ENCODE measurements at places on chromosomes 4 and X.

DNA sequence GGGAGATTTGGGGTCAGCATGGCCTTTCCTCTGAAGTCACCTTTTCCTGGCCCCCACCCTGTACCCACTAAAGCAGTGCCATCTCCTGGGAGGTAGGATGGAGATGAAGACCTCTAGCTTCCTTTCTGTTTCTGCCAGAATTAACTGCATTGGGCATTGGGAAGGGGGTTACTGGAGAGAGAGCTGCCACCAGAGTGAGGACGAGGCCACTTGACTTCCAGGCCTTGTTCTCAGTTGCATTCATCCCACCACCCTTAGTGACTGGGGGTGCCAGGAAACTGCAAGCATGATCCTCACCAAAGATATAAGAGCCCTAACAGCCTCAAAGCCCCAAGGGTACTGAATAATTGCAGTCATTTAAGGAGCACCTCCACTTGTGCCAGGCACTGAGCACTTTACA is 15.8 kb downstream of the SASH3 start:
- no peak for DNase-seq

DNA sequence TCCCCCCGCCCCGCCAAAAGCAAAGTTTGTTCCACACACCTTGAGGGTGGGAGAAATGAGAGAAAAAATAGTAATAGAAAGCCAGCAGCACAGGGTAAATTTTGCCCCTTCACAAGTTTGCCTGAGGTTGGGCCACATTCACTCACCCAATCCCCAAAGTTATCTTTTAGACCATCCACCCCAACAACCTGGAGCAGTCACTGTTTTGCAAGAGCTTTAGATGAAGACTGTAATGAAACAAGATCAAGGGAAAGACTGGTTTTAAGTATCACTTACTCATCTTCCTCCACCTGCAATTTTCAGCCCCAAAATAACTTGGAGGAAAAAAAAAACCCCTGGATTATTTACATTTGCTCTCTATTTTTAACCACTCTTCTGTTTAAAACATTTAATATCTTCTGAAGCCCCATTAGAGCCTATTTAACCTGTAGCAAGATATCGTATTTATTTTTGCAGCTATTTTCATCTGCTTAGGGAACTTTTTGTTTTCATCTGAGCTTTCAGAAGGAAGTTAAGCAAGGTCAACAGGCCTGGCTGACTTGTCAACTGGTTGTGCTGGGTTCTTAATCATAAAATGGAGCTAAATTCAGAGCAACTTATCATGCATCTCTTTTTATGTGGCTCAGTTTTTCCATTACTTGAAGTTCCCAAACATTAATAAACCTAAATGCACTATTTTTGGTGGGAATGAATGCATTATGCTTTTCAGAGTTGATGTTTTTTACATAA is 24.6 kb upstream of the TBL1X start:
- DNase-seq = no peak

DNA sequence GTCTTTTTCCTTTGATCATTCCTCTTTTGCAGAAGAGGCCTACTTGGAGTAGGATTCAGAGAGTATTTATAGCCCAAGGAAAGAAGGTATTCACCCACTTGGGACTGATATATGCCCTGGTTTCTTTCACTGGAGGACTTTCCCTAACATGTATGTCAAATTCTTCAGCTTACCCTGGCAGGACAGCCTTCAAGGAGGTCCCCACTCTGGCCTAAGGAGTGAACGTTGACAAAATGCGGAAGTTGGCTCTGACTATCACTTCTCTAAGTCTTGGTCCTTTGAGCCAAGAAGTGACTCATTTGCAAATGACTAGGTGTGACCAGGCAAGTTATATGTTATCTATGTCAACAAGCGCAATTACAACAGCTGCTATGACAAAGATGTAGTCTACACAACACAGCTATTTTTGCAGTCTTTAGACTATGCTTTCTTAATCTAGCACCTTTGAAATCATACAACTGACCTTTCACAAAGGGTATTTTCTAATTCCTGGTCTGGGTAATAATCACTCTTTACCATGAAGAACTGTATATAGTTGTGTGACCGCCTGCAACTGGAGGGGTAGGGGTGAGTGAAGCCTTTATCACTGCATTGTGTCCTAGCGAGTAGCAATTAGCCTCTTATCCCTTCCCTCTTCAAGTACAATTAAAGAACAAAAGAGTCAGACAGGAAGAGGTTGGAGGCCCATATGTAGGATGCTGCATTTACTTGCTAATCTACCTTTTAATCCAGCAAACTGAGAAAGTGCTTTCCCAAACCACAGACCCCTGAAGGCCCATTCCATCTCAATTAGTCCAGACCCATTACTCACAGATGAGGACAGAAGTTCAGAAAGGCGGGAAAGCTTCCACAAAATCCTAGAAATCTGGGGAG is 50.1 kb downstream of the RASGEF1B start:
- no peak for DNase-seq

DNA sequence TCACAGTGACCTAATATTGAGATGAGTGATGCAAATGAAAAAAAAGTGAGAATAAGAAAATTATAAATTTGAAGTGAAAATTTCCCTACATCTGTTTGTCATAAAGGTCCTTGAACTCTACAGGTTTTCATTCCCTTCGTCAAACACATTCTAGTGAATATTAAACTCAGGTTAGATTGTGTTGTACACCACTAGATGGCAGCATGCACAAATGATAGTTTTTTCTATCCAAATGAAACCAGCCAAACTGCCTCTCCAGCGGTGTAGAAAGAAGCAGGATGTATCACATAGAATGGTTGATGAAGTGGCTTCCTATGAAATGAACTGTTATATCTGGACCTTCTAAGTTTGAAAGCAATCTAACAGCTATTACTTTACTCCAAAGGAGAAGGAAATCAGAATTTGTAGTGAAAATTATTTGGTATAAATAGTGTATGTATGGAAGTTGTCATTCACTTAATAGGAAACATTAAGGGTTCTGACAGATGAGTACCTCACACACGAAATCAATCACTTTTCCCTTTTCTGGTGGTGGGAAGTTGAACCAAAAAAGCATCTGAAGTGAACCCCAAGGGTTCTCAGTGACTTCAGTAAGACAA is 382.7 kb downstream of the UNC5C start:
- DNase-seq = no peak

GRCh38 chrX:49761481-49761880 is 65.7 kb upstream of the PAGE1 start:
- DNase-seq = no peak

DNA sequence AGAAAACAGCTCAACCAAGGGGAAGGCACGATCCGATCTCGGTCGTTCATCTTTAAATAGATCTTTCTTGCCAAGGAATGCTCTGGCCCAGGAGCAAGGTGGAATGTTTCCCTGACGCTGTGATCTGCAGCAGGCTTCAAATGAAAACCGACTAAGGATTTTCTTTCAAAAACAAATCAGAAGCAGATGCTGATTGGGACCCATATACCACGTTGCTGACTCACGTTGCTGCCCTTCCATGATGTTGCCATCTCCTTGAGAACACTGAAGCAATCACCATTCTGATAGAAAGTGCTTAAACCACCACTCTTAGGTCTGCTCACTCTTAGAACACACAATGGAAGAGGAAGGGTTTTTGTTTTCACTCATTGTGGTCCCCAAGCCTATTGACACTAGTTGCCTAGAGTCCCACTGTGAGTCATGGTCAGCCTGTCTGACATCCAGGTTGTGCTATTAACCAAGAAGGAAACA is 26.1 kb downstream of the LAMTOR3 start:
- no peak for DNase-seq

GRCh38 chr4:161188578-161188977 is 975.2 kb downstream of the FSTL5 start:
- DNase-seq = no peak

GRCh38 chr4:74473155-74473811 is 28.3 kb downstream of the AREG start:
- no peak for DNase-seq

DNA sequence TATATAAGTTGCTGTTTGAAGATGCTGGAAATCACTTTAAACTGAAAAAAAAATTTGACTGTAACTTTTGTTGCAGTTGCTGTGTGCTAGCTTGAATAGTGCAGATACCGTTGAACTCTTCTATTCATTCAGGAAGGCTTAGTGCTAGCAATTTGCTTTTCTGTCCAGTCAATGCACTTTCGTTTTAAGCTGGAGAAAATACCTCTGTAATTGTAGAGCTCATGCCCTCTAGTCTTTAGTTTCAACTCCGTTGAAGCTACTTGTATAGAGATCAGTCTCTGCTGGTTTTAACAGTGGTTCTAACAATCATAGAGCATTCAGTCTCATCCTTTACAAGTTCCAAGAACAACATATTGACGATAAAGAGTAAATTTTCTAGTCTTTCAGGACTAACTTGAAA is 49.0 kb upstream of the TRPC3 start:
- no peak for DNase-seq

- DNase-seq = no peak
Observed at GRCh38 chr4:108851366-108851765, 88.5 kb upstream of the ETNPPL start.
